Activated CD8-positive, alpha-beta memory T cell treated with anti-CD3 and anti-CD28 coated beads for 1 hour (primary cell): ENCODE measurements at places on chromosomes 7 and 10.

- DNase-seq = no peak
Measured at GRCh38 chr7:116859323-116859722, 3.1 kb upstream of the CAPZA2 start.

- no peak for DNase-seq
Measured at GRCh38 chr10:74282848-74283210, 131.8 kb downstream of the ADK start.

DNA sequence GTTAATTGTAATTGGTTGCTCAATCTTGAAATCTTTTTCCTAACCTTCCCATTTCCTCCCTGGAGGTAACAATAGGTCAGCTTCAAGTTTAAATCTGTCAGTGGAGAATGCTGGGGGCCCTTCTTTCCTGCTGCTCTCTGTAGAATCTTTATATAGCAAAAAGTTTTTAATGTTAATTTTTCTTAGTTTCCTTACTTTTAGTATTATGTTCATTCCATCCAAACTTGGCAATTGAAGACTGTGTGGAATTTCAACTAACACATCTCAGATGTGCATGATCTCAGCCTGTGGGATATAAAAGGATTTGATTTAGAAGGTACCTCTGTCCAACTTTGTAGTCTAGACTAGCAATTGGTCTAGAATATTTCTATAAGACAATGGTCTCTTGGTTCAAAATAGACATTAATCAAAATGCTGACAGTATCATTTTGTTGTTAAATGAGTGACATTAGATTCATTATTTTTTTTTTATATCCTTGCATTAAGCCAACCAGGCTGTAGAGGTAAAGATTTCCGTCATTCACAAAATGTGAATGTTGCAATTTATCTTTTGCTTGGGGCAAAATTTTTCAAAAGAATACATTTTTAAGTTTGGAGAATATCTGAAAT, 100.4 kb upstream of the SEMA3A start:
- no peak for DNase-seq

DNA sequence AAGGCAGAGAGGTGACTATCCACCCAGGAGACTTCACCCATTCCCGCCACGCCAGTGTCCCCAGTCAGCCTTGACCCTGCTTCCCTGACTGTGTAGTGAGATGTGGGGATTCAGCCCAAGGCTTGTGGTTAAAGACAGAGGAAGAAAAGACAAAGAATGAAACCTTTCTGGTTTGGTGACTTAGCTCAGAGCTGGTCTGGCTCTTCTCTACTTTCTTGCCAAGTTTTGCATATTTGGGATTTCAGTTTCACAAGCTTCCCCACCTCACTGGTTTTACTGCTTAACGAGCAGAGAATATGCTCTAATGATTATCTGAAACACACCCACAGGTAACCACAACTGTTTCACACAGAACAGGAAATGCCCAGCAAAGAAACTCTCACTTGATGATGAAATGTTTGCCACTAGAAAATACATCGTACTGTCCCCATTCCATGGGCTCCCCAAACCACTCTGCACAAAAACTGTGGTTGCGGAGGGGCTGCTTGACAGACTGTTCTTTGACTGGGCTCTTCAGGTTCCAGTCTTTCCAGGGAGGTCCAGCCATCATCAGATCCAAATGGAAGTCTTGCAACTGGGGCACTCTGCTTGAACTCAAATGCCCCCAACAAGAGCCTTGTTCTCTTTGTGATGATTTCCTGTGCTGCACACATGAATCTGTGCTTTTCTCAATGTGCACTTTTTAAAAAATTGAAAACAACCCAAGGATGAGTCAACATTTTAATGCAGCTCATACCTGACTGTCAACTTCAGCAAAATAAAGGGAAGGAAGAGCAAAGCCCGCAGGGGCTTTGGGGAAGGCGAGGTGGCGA, 95.5 kb downstream of the CTBP2 start:
- no peak for DNase-seq

- no peak for DNase-seq
Measured at GRCh38 chr7:119783799-119784198, 489.2 kb upstream of the KCND2 start.

GRCh38 chr10:11782793-11783557, 40.2 kb upstream of the PROSER2 start:
- no peak for DNase-seq

- DNase-seq = no peak
Measured at GRCh38 chr10:2978111-2978510, 89.2 kb upstream of the PFKP start.
